ENCODE measurements at places on chromosomes 16 and 17.

GRCh38 chr17:47872019-47872650 lies 21.2 kb upstream of the SP6 start:
- DNase-seq = no peak

GRCh38 chr17:8713878-8714277 lies 30.8 kb downstream of the CCDC42 start:
- DNase-seq = no peak

GRCh38 chr17:48074322-48075081 lies 26.3 kb downstream of the NFE2L1 start:
- peak; percentile 87 for DNase-seq

- peak; percentile 74 for DNase-seq
Measured at GRCh38 chr17:44522883-44523671, 19.9 kb upstream of the GPATCH8 start.

- no peak for DNase-seq
Measured at GRCh38 chr16:74034862-74035261, 261.8 kb upstream of the PSMD7 start.

GRCh38 chr17:69702078-69702477 lies 287.6 kb downstream of the MAP2K6 start:
- no peak for DNase-seq

DNA sequence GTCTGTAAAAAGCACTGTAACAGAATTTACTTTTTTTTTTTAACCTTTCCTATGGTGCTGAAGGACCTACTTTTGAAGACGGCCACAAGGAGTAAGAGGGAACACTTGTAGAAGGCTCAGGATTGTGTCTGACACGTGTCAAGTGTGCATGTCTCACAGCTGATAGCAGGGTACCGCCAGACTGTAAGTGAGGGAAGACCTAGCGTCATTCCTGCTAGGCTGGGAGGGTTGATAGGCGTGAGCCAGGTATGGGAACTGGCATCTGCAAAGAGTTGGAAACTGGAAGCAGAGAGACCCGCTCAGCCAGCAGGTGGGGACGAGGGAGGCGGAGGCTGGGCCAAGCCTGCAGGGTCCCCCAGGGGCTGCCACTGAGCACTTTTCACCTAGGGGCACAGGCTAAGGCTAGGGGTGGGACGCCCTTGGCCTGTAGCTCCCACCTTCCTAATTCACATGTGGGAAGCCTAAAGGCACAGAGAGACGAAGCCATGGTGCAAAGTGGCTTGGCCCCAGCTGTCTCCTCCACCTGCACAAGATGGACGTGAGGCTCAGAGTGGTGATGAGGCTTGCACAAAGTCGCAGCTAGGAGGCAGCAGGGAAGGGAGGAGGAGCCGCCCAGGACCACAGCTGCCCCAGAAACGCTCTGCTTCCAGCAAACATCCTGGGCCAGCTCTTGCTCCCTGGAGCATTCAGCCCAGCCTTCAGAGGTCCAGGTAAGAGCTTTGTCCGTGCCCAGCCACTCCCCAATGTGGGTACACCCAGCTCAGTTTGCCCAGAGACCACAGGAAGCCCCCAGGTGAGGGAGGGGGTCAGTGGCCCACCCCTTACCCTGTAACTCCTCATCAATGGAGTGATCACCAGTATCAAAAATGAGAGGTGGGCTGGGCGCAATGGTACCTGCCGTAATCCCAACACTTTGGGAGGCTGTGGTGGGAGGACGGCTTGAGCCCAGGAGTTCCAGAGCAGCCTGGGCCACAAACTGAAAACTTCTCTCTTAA lies 18.9 kb downstream of the VASN start:
- no peak for DNase-seq

DNA sequence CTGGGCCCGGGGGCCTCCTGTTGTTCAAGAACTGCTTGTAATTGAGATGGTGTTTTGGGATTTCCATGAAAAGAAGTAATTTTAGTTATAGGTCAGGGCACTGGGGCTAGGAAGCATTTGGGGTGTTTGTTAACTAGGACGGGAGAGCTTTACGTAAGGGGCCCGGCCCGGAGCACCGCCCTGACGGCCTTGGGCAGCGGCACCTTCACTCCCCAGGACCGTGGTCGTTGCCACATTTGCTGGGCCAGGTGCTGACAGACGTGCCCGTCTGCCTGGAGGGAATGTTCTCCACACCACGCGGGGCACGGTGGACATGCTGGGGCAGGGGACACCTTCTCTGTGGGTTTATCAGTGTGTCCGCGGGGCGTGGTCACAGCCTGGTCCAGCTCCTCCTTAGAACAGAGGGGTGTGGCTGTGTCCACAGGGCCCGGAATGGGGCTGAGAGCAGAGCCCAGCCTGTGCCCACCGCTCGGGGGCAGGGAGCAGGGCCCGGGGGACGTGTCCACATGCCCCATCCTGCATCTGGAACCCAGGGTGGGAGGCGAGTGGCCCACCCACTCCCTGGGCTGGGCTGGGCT lies 57.7 kb downstream of the BAIAP2 start:
- DNase-seq = no peak

- DNase-seq = peak; percentile 51
Measured at GRCh38 chr17:66964930-66965800, 658 bp downstream of the CACNG4 start.

GRCh38 chr16:49755313-49755620 lies 100.6 kb downstream of the ZNF423 start:
- no peak for DNase-seq

- peak; percentile 60 for DNase-seq
Measured at GRCh38 chr16:87076950-87077749, 240.0 kb downstream of the C16orf95 start.

DNA sequence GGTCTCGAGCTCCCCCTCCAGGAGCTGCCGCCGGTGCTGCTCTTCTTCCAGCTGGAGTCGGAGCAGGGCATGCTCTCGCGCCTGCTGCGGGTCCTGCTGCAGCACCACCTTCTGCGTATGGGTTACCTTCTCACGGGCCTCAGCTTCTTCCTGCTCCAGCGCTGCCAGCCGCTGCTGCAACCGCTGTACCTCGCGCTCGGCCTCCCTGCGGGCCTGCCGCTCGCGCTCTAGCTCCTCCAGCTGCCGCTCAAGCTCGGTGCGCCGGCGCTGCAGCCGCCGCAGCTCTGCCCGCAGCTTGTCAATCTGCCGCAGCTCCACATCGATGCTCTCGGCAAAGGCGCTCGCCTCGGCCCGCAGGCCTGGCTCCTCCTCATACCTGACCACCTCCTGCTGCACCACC lies 36.9 kb downstream of the UBN1 start:
- DNase-seq = no peak

DNA sequence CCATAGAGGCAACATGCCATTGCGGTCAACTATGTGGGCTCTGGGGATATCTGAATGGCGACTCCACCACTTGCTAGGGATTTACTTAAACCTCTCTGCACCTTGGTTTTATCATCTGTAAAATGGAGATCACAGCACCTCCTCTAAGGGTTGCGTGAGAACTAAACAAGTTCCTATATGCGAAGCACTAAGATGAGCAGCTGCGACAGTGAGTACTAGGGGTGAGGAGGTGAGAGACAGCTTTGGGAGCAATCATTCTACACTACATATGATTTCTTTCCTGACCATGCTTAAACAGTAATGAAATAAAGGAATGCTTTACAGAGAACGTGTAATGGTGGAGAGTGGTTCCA lies 61.4 kb downstream of the CREBBP start:
- no peak for DNase-seq

DNA sequence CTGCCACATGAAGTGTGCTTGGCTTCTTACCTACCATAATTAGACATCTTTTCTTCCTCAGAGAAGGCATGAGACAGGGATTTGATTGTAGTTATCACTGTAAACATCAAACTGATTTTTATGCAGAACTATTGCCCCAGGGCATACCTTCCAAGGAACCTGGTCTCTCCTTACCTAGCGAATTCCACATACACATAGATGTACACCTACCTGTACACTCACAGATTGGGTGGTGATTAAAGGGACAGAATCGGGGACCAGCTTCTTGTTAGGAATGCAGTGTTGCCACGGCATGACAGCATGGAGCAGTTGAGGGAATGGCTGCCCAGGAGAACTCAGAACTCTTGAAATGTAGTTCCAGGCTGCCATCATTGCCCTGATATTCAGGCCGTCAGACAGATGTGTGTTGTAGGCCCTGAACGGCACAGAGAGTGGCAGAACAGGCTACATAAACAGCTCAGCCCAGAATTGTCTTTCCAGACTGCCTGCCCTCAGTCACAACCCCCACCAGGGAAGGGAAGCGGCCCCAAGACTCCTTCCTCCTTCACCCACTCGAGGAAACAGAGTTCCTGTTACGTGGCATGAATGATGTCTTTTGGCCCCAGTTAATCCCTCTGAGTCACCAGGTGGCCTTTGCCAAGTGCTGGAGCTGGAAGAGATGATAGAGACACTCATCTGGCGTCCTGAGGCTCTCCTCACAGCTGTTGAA lies 17.8 kb upstream of the NAGLU start:
- DNase-seq = no peak

DNA sequence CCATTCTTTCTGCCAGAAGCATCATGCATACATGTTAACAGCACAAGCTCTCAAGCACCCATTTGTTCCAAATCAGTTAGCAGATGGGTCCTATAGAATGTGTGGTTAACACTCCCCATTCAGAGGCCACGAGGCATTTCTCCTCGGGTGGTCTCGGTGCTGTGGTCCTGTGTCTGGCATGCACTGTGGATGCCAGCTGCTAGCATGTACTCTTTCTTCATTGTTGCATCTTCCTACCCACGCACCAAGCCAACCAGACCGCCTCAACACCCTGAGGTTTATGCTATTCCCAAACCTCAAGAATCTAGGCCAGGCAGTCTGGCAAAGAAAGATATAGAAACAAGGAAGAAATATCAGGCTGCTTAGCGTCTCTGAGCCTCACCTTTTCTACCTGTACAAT lies 27.8 kb upstream of the MRTFB start:
- no peak for DNase-seq

GRCh38 chr16:29745853-29746345 lies at the start of gene C16orf54:
C16orf54 (minus strand) TSS chr16:29745990; CDS start chr16:29744951, 1,039 bp downstream.
- DNase-seq = peak; percentile 98

GRCh38 chr16:11583889-11584565 lies 2.7 kb downstream of the LITAF start:
- DNase-seq = peak; percentile 51

GRCh38 chr16:23202166-23202565 lies 19.6 kb downstream of the SCNN1G start:
- DNase-seq = no peak

DNA sequence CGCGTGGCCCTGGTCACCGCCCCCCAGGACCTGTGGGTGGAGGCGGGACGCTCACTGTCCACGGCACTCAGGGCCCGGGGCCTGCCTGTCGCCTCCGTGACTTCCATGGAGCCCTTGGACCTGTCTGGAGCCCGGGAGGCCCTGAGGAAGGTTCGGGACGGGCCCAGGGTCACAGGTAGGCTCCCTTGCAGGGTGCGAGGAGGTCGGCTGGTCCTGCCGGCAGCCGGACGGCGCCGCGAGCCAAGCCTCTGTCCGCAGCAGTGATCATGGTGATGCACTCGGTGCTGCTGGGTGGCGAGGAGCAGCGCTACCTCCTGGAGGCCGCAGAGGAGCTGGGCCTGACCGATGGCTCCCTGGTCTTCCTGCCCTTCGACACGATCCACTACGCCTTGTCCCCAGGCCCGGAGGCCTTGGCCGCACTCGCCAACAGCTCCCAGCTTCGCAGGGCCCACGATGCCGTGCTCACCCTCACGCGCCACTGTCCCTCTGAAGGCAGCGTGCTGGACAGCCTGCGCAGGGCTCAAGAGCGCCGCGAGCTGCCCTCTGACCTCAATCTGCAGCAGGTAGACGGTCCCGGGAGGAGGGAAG lies 1.3 kb downstream of the GUCY2D start:
- no peak for DNase-seq

All from activated naive CD4-positive, alpha-beta T cell treated with anti-CD3 and anti-CD28 coated beads, Interleukin-2, amount 10 ng/mL, durations not matched to agents 7 days and 5 days (primary cell).